ENCODE measurements at places on chromosomes 5 and 9.

- DNase-seq: no peak
These were observed 197.3 kb upstream of the CLINT1 start for GRCh38 chr5:158056130-158056825.

- no peak for DNase-seq
These were observed 76.4 kb downstream of the HAPLN1 start for GRCh38 chr5:83644301-83644700.

- DNase-seq: no peak
These were observed 540.2 kb downstream of the CSNK1G3 start for GRCh38 chr5:124052201-124052600.

- peak; percentile 70 for DNase-seq
These were observed 9.5 kb downstream of the BARX1 start for GRCh38 chr9:93945400-93946337.

GRCh38 chr5:403995-404394, 39.0 kb upstream of the EXOC3 start:
- DNase-seq: no peak

DNA sequence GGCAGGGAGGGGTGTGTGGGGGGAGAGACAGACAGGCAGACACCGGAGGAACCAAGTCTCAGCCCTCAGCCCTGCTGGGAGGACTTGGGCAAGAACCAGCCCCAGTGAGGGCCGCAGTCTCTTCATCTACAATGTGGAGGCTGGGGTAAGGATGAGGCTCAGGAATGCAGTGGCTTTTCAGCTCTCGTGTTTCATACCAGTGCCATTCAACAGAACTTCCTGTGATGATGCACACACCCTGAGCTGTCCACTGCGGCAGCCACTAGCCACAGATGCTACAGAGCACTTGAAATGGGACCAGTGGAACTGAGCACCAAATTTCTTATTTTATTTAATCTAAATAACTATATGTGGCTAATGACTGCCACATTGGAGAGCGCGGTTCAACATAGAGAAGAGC, 10.7 kb downstream of the CAMK2A start:
- no peak for DNase-seq

GRCh38 chr9:117929868-117930267, 225.7 kb downstream of the TLR4 start:
- DNase-seq: no peak

GRCh38 chr5:109316634-109317033, 93.1 kb downstream of the PJA2 start:
- no peak for DNase-seq

GRCh38 chr5:133307275-133307674, 255.5 kb downstream of the HSPA4 start:
- DNase-seq: no peak

GRCh38 chr9:112861638-112862555, 28.8 kb downstream of the SLC46A2 start:
- peak; percentile 87 for DNase-seq

DNA sequence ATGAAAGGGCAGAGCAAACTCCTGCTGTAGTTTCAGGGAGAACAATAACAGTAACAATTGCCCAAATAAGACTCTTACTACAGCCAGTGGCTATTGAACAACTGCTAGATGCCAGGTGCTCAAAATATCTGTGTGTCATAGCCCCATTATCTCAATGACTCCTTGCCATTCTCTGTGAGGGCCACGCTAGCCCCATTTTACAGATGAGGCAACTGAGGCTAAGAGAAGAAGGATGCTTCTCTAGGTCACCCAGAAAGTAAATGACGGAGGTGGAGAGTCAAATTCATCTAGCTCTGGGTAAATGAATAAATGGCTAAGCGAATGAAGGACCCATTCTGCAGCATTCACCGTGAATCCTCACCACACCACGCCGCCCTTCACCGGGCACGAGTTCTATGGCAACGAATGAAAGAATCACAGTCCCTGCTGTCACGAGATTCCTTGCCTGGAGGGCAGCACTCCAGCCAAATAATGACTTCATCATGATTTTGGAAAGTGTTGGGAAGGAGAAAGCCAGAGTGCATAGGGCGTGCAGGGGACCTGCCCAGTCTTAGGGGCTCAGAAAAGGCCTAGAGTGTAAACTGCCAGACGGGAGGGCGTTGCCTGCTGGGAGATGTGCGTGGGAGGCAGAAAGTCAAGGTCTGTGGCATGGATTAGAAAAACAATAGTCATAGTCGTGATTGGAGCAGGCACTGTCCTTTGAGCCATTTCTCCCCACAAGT, 147.2 kb downstream of the C9orf50 start:
- DNase-seq: no peak

DNA sequence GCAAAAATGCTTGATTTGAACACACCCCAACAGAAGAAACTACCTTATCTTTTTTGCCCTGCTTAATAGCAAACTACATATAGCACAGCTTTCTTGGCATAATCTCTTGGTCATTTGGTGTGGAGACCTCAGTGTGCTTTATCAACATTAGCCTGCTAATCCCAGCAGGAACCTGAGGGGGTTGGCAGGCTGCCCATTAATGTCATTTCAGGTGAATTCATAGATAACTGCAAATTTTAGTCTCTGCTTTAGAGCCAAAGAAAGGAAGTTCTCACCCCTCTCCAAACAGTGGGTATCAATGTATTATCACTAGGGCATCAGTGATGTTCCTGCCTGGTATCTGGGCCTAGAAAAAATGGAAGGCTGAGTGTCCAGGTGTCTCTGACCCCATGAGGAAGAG, 489.0 kb downstream of the NTRK2 start:
- DNase-seq: no peak

DNA sequence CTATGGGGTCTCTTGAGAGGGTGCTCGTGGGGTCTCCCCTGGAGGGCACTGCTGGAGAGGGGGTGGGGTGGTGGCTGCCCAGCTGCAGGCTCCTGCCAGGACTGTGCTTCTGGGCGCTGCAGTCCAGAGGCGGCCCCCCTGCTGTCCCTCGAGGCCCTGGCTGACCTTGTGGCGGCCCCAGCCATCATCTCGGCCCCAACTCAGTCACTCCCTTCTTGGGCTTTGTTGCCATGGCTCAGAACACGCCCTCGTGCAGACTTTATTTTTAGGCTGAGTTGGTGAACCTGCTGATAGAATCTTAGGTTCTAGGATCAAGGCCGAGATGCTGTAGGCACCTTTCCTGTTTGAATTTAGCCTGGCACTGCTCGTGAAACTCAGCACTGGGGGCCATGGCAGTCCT, 22.8 kb downstream of the FBXW5 start:
- DNase-seq: no peak

DNA sequence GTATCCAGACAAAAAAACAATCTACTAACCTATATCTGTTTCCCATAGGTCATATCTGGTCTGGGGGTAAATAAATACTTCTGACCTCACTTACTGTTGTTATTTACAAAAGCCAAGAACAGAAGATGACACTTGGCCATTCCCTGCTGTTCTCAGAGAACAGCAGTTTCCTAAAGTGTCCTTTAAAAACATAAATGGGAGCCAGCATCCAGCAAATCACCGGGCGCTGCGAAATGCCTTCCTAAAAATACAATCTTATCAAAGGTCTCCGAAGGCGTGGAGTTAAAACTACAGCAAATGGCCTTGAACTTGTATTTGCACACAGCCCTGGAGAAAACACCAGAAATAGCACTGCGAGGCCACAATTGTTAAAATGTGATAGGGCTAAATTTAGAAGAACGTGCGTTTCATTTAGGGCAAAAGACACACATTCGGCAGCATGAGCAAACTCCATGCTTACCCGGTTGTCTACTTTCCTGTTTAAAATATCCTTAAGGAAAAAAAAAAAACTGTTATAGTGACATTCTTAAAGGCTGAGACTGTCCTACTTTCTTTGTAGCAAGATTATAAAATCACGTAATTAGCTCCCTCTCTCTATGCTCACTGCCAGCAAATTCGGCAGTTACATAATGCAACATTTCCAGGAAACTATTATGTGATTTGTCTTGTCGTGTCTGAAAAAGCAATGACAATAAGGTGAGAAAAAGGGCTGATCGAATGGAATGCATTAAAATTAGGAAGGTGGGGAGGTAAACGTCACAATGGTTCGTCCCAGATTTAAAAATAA, 1.5 kb downstream of the NFIL3 start:
- DNase-seq: peak; percentile 30

DNA sequence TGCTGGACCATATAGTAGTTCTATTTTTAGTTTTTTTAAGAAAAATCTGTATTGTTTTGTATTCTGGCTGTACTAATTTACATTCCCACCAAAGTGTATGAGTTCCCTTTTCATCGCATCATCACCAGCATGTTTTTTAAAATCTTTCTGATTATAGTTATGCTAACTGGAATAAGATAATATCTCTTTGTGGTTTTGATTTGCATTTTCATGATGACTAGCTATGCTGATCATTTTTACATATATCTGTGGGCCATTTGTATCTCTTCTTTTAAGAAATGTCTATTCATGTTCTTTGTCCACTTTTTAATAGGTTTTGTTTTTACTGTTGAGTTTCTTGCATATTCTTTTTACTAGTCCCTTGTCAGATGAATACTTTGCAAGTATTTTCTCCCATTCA, 238.0 kb downstream of the FBXO4 start:
- no peak for DNase-seq

- DNase-seq: no peak
These were observed 159.7 kb upstream of the CDH12 start for GRCh38 chr5:23012842-23013241.

- no peak for DNase-seq
These were observed 563.9 kb downstream of the ANXA1 start for GRCh38 chr9:73715591-73715990.

GRCh38 chr5:156339139-156339841, 12.3 kb downstream of the SGCD start:
- no peak for DNase-seq

DNA sequence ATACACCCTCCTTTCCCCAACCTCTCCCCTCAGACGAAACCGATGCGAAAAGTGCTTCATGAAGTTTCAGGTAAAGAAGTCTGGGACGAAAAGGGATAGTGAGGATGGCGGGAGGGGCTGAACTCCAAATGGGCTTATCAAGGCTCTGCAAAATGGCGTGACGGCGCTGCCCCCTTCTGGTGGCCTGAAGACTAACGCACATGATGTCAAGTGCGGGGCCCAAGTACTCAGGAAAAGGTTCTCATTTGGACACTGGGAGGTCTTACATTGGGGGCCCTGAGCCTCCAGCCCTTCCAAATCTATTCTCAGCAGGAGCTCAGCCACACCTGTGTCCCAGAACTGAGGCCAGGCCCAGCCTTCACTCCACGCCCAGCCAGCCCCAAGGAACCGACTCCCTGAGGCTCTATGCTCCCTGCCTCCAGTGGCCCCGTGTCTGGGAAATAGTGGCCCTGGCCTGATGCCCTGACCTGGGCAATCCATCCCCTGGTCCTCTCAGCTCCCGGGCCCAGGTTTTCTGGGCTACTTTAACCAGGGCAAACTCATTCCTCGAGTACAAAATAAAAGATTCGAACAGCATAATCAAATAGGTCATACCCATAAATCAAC, 119.9 kb downstream of the KCNIP1 start:
- DNase-seq: peak; percentile 48

DNA sequence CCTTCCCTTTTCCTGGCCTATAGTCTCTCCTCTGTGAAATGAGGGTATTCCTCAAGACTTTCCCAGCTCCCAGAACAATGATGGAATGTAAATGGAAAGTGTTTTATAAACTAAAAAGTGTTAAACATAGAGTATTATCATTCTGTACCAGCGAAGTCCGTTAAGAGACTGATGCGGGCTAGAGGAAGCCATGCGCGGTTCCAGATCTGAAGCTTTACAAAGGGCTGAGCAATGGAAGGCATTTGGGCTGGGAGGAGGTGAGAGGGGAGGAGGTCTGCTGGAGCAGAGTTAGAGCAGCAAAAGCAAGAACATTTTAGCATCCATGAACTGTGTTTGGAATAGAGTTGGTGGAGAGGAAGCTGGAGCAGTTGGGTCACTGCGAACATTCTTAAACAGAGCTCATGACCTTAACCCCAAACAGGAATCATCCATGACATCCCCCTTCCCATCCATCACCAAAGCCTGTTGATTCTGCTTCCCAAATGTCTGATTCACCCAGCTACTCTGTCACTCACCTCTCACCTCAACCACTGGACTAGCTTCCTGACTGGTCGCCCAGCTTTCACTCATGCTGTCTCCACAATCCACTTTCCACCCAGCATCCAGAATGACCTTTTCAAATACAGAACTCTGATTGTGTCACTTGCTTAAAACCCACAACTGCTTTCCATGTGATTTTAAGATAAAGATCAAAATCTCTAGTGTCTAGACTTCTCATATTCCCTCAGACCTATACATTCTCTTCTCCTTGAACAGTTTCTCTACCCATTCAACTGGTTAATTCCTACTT, 37.1 kb downstream of the CDK5RAP2 start:
- DNase-seq: no peak

DNA sequence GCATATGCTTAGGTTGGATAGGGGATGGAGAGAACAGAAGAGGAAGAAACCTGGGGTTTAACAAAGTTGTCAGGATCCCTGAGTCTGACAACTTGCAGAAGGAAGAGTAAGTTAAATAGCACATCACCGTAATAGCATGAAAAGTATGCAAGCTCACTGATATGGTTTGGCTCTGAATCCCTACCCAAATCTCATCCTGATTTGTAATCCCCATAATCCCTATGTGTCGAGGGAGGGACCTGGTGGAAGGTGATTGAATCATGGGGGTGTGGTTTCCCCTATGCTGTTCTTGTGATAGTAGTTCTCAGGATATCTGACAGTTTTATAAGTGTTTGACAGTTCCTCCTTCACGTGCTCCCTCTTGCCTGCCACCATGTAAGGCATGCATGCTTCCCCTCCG, 193.3 kb downstream of the PSAT1 start:
- DNase-seq: no peak

GRCh38 chr5:151870820-151871219, 53.8 kb downstream of the GLRA1 start:
- peak; percentile 46 for DNase-seq
